HT-29 (cell line): ENCODE measurements at places on chromosomes 5 and 9.

- DNase-seq = no peak
Measured at GRCh38 chr5:130425424-130425823, 521.2 kb downstream of the CHSY3 start.

DNA sequence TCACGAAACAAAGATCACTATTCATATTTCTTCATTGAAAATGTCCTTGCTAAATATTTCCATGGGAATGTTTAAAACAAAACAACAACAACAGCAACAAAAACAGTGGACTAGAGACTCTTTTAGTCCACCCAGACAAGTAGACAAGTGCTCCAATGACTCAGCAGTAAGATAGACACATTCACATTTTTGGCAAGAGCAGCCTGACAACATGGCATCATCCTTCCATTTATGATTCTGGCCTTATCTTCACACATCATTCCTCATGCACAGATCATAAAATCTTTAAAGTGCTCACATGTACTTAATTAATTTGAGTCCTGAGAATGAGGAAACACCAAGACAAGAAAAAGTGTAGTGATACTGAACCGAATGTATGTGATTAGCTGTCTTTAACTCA lies 132.6 kb upstream of the PDE4D start:
- DNase-seq = no peak

GRCh38 chr5:179923436-179923835 lies 15.7 kb upstream of the TBC1D9B start:
- no peak for DNase-seq

GRCh38 chr5:111551569-111552275 lies 39.4 kb upstream of the STARD4 start:
- no peak for DNase-seq

GRCh38 chr9:34227445-34227844 lies 48.6 kb downstream of the UBAP1 start:
- no peak for DNase-seq

DNA sequence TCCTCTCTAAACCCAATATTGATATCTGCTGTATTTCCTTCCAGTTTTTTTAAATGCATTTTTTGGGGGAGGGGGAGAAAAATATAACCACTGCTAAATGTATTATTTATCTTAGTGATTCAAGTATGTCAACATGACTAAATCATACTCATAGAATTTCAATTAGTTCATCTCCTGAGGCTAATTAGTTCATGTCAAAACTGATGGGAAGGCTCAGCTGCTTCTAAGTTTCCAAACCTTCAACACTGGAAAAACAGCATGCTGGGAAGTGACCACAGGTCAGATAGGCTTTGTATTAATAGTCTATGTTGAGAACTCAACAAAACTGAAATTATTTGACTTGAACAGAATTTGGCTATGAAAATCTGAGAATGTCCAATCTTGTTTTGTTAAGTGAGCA lies 118.7 kb downstream of the TTLL11 start:
- DNase-seq = no peak
